ENCODE measurements at places on chromosomes 6 and 20.

DNA sequence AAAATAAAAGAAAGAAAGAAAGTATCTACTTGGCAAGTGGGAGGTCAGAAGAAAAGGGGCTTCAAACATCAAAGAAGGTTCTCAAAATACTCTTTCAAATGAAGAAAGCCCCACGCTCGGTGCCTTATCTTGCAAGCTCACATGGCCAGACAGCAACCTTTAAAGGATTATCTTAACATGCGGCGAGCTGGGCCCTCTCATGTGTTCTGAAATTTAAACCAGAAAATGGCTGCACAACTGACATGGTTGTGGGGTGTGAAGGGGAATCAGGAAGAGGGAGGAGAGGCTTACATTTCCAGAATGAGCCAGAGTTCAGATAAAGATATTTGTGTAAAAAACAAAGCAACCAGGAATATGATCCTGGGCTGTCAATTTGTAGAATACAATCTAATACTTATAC is 363.1 kb downstream of the PRKN start:
- no peak for DNase-seq

DNA sequence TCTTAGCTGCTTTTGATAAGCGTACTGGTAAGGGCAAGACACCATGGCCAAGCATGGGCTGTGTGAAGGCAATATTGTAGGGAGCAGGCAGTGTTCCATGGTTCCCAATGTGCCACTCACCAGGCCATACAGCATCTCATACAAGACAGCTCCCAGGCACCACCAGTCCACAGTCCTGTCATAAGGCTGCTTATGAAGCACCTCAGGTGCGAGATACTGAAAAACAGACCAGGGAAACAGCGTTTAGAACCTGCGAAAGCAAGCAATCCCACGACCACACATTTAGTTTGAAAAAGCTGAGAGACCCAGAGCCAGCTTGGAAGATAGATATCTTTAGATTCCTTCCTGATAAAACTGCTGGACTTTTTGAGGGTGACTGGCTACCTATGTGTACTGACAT is 119.1 kb upstream of the SLC2A12 start:
- no peak for DNase-seq

- DNase-seq: no peak
These were observed 44.2 kb upstream of the RNF146 start for GRCh38 chr6:127222418-127222817.

GRCh38 chr6:135180542-135181332 is at the start of gene MYB:
MYB (plus strand) TSS chr6:135181308; CDS start chr6:135181514, 206 bp downstream.
- DNase-seq: peak; percentile 62

DNA sequence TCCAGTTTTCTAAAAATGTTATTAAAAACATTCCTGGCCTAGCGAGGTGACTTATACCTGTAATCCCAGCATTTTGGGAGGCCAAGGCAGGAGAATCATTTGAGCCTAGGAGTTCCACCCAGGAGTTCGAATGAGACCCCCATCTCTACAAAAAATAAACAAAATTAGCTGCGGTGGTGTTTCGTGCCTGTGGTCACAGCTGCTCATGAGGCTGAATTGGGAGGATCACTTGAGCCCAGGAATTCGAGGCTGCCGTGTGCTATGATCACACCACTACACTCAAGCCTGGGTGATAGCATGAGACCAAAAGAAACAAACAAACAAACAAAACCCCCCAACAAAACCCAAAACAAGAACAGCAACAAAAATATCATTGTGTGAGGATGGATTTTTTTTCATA is 19.8 kb upstream of the POLR1H start:
- DNase-seq: no peak

DNA sequence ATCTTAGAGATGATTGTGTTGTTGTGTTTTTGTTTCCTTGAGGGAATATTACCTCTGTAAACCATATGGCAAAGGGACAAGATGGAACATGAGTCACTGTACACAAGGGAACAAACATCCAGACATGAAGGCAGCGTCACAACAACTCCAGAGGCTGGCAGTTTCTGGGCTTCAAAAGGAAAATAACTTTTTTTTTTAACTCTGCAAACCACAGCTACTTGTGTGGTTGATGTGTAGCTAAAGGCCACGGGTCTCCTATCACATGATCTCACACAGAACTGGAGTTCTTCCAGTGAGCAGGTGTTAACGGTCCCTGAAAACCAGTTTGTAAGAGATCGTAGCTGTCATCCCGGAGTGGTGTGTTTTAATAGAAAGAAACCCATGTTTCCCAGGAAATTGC is 33.2 kb upstream of the HBS1L start:
- no peak for DNase-seq

- no peak for DNase-seq
These were observed 99.3 kb downstream of the RPP40 start for GRCh38 chr6:4904461-4905025.

GRCh38 chr6:17352302-17352701 is 41.1 kb upstream of the CAP2 start:
- DNase-seq: no peak

DNA sequence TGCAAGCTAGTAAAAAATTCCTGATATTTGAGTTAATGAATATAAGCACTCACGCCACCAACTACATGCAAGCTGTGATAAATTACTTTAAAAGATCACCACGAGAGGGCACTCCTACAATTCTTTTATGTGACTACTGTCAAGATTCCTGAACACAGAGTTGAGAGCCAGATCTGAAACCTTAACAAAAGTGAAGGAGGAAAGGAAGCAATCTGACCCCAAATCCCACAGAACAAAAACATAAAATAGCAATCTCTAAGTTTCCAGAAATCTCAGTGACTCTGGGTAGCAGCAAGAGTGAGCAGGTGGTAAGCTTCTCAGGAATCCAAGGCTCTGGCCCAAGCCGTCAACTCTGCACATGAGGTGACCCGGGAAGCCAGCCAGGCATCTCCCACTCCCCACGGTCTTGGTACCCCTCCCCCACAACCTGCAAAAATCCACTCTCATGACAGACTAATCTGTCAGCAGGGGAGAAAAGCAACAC is 55.1 kb downstream of the STAU1 start:
- DNase-seq: no peak

- DNase-seq: no peak
These were observed 48.2 kb downstream of the PLG start for GRCh38 chr6:160750276-160750689.

DNA sequence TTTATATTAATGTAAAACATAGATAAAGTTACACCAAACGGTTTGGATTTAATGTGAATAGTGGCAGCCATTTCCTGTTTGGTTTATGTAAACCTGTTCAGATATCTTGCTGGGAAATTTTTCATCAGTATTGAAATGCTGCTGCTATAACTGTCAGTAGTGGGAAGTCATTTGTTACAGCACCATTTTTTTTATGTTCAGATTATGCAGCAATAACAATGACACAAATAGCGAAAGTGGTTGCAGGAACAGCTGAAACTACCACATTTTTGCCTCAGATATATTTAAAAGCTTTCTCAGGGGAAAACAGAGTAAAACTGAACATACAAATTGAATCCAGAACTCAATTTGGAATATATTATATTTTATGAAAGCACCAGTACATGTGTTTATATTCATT is 128.8 kb upstream of the SIM1 start:
- no peak for DNase-seq

- DNase-seq: no peak
These were observed 444.7 kb upstream of the MAP3K7 start for GRCh38 chr6:91031581-91031980.

DNA sequence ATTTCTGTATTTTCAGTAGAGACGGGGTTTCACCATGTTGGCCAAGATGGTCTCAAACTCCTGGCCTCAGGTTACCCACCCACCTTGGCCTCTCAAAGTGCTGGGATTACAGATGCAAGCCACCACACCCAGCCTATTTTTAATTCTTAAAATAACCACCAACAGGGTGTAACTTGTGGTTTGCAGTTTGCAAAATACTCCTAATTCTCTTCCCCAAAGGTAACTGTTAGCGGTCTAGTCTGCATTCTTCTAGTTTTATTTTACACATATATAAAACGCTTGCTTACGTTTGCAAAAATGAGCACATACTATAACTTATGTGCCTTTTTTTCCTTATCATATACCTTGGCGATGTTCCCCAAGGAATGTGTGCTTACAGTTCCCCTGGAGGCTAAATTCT is 25.6 kb upstream of the CHMP4B start:
- DNase-seq: no peak

- DNase-seq: no peak
These were observed 335.7 kb downstream of the NRN1 start for GRCh38 chr6:5670811-5671561.

DNA sequence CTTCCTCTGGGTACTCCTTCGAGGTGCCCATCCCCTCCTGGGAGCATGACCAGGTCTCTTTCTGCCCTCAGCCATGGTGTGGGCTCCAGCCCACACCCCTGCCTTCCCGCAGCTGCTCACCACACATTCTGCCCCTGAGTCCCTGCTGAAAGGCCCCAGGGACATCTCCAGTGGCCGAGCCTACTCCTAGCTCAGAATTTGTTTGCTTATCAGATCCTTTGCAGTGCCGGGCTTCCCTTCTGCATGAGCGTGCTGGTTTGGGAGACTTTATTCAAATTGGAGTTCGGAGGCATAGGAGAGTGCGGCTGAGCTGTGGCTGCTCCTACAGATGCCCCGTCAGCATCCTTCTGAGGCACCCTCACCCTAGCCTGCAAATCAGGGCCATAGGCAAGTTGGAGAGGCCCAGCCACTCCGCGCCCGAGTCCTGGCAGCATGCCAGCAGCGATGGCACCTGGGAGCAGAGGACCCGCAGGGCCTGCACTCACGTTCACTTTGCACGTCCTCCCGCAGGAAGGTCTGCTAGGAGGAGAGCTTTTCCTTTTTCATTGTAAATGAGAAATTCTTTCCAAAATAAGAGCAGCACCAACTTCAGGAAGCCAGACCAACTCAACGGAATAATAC is 327.3 kb downstream of the QKI start:
- no peak for DNase-seq

- DNase-seq: no peak
These were observed 288.0 kb upstream of the AGPAT4 start for GRCh38 chr6:161561908-161562307.

- no peak for DNase-seq
These were observed 188.6 kb downstream of the GJA10 start for GRCh38 chr6:90082847-90083246.

- DNase-seq: no peak
These were observed 914 bp downstream of the TREM2 start for GRCh38 chr6:41161851-41162552.

DNA sequence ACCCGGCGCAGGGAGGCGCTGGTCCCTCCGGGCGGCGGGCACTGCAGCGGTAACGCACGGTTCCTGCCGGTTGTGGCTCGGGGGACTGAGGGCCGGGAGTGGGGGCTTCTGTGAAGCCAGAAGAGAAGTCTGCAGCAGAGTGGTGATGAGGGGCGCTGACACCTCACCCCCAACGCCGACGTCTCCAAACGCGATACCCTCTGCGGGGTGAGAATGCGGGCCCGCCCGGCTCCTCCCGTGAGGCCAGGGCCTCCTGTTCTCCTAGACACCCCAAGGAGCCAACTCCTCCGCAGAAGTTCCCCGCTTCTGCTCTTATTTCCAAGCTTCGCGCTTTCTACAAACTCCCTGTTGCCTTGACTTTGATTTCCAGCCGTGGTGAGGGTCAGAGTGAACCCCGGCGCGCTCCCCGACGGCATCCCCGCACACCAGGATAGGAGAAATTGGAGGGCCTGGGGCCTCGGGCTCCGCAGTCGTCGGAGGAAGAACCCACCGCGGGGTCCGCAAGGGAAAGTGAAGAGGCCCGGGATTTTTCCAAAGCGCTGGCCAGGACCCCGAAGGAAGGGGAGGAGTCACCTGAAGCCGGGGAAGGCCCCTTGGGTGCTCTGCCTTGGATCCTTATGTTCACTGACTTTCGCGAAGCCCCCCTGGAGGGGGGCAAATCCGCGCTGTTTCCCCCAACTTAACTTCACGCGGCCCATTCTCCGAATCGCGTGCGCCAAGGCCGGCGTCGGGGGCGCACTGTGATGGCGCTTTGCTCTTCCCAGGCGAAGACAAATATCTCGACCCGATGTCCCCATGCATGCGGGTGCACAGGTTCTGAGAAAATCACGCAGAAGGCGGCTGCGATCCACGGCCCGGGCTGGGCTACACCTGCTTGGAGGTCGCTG is 3.1 kb upstream of the INSM1 start:
- DNase-seq: no peak

GRCh38 chr20:21900431-21900830 is 195.0 kb downstream of the PAX1 start:
- DNase-seq: no peak

GRCh38 chr6:137975188-137975940 is 108.3 kb downstream of the TNFAIP3 start:
- no peak for DNase-seq

GRCh38 chr20:45049904-45050471 is 50.9 kb downstream of the KCNS1 start:
- DNase-seq: no peak

DNA sequence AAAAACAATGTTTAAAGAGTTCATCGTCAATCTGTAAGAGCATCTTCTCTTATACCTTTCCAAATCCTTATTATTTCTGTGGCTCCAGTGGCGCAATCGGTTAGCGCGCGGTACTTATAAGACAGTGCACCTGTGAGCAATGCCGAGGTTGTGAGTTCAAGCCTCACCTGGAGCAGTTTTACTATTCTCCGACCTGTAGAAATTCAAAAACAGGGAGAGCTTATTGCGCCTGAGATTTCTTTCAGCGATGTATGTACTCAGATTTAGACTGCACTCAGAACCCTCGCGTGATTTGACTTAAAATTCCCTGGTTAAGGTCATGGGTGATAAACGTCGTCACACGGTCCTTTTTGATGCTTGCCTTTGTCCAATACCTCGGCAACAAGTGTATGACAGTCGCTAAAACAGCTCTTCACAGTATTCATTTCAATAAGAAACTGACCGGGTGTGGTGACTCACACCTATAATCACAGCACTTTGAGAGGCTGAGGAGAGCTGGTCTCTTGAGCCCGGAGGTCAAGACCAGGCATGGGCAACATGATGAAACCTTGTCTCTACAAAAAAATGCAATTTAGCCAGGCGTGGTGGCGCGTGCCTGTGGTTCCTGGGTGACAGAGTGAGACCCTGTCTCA is 11.9 kb downstream of the GPX5 start:
- no peak for DNase-seq

GRCh38 chr20:25205277-25206062 is 10.0 kb downstream of the ENTPD6 start:
- DNase-seq: no peak

DNA sequence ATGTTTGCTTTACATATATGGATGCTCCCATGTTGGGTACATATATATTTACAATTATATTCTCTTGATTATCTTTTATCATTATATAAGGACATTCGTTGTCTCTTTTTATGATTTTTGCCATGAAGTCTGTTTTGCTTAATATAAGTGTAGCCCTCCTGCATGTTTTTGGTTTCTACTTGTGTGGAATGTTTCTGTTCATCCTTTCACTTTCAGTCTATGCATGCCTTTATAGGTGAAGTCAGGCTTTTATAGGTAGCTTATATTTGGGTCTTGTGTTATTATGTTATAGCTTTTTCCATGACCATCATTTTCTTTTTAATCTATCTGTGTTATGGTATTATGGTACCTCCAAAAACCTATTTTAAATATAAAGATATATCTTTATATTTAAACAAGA is 612.5 kb upstream of the HS3ST5 start:
- no peak for DNase-seq

DNA sequence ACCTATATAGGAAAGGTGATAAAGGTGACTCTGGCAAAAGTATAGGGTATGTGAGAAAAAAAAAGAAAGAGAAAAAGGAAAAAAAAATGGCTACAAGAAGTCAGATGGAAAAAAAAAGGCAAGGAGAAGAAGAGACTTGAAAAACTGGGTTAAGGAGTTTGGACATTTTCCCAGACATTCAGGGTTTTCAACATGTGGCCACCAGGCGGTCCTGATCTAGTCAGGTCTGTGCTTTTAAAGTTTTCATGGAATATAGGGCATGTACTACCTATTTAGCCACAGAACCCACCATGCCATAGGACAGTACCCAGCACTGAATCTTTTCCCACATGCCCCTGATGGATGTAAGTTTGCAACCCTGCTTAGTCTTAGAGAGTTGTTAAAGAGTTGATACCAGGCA is 433.7 kb downstream of the MAFB start:
- DNase-seq: no peak
